Progenitor cell of endocrine pancreas (in vitro differentiated cells): ENCODE measurements at places on chromosomes 5 and 9.

- no peak for DNase-seq
Measured at GRCh38 chr9:79610019-79610631, 38.4 kb downstream of the TLE4 start.

DNA sequence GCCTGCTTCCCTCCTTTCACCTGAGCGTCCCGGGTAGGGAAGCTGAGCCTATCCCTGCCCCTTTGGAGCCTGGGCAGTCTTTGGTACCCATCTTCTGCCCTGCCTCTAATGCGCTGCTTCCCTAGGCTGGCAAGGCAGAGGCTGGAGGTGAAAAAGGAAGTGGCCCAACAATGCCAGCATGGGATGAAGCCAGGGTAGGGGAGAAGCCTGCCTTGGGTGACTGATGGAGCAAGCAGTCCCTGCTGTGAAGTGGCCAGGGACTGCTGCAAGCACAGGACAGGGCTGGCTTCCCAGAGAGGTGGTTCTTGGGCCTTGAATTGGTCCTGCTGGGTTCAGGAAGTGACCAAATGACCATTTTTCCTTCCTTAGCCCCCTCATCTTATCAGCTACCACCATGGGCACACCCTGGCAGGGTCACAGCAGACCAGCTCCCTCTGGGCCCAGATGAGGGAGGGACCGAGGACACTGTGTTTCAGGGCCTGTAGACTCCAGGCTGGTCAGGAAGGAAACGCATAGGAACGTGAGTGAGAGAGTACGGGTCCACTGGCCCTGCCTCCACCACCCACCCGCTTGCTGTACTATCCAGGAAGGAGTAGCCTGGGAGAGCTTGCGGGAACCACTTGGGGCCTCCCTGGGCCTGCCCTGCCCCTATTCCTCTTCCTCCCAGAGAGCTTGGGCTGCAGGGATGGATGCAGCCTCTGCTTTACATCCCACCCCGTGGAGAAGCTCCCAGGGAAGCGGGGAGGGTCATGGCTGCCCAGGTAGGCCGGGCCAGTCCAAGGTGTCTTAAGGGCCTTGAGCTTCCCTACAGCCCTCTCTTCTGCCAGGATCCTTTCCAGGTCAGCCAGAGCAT, 102.6 kb downstream of the DAB2IP start:
- DNase-seq = no peak

GRCh38 chr5:16135003-16135402, 44.6 kb downstream of the MARCHF11 start:
- no peak for DNase-seq

- no peak for DNase-seq
Measured at GRCh38 chr5:131661933-131662332, 26.9 kb upstream of the RAPGEF6 start.

DNA sequence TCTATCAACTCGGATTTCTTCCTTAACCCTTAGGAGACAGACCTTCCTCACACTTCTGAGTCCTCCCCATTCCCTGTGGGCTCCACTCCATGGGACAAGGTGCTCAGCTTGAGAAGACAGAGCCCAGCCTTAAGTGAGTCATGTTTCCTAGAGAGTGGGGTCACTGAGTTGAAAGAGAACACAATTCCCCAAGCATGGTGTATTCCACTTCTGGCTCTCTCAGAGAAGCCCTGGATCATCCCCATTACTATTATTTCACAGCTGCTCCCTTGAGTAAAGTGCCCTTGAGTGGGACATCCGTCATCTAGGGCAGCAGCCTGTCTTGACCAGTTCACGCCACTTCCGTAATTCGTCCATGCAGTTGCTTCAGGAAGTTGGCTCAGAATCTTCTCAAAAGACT, 604.8 kb downstream of the BNC2 start:
- DNase-seq = no peak
